ENCODE measurements at places on chromosomes 3 and 15.

DNA sequence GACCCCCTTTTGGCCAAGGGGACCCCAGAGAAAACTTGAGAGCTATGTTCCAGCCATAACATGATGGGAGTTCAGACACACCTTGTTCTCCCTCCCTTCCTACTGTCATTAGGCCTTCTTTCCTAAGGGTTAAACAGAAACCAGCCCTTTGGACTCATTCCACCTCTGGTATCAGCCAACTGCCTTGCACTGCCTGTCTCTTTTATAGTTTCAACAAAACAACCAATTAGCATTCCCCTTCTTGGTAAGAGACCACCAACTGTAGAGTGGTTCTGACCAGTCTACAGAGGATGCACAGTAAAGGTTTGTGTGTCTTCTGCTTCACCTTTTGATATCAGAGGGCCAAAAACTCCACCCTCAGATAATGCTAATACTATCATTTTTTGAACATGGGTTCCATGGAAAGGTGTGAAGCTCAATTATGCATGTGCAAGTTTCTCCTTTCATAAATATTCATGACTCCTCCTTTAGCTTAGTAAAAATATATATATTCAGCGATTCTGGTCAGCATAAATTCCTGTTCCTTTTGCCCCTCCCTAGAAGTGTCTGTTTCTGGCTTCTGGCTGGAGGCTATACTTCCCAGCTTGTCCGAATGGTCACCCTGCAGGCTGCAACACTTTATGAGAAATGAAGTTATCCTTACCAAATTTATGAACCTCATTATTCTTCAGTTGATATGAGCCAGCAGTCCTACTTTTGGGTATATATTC is 55.9 kb downstream of the SERP1 start:
- no peak for DNase-seq

DNA sequence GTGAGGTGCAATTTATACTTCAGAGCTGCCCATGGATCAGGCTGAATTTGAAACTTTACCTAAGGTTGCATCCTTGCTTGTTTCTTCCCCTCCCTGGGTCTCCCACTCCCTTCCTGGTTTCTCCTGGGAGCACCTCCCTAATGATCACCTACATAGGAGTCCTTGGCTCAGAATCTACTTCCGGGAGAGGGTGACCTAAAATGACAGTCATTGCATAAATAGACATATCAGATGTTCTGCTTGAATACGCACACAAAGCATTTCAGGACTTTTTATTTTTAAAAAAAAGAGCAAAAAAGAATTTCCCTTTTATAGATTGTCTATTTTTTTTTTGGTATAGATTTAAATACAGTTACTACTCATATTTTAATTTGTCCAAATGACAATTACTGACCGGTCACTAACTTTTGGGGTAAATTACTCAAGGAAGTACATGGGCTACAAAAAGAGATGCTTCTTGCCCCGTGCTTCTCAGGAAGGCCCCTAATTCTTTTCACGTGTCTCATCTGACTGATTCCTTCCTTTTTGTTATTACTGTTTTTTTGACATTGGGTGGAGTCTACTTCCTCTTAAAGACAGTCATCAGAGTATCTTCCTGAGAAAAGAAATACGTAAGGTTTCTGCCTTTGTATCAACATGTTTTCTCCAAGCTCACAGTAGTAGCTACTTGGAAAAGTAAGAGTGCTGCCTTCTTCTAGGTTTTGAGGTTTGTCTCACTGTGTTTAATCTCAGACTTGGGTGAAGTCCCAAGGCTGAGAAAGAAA is 4.9 kb upstream of the MYZAP start:
- peak; percentile 60 for DNase-seq

DNA sequence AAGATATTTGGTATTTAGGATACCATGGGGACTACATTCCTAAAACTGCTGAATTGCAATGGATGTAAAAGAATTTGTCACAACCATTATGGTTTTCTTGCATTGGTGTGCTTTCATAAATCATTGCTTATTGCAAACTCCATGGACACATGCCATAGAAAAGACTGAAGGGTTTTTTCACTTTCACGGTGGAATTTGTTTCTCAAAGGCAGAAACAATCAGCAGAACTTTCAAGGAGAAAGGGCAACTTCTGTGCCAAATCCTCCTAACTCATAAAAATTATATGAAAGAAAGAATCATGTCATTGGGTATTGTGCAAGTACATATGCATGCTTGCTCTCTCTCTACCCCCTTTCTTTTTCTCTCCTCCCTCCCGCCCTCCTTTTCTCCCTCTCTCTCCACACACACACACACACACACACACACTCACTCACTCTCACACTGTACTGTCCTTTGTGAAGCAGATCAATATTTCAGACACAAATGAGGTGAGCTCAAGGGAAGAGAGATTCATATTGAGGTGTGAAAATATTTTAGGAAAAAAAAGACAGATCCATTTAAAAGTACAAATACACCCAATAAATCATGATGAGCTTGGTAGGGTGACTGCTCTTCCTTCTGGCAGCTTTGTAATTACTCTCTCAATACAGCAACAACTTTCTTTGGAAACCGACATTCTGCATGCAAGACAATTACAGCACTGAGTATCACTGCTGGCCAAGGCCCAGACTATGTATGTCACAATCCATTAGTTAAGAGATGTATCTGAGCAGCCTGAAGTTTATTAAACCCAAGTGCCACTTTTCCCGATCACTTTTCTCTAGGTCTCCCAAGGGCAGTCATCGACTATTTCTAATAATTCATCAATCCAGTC is 492.6 kb downstream of the TUSC7 start:
- no peak for DNase-seq

DNA sequence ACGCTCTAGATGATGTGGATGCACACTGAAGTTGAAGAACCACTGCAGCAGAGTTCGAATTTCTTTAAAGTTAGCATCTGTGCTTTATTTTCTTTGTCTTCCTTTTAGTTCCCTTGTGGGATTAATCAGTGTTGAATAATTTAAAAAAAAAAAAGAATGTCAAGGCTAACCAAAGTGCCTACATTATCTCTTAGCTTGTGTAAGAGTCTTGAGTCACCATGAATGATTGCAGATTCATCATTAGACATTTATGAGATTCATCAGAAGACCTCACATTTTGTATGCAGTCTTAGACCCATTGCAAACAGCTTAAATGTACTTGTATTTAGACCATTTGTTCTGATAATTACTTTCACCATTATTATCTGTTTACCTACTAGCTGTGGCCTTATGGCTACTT is 182.2 kb downstream of the FNDC3B start:
- DNase-seq, result no peak

- DNase-seq, result no peak
These were observed 722.1 kb upstream of the NR2F2 start for GRCh38 chr15:95608371-95608770.

- DNase-seq, result peak; percentile 89
These were observed 130.2 kb upstream of the UMPS start for GRCh38 chr3:124599779-124600693.

DNA sequence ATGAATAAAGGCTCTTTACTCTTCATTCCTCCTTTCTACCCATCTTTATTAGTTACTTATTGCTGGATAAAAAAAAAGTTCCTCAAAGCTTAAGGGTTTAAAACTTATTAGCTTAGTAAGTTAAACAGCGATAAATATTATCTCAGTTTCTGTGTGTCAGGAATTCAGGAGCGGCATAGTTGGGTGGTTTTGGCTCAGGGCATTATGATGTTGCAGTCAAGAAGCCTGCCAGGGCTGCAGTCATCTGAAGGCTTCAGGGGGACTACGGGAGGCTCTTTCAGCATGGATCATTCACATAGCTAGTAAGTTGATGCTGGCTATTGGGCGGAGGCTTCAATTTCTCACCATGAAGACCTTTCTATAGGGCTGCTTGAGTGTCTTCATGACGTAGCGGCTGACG is 1.9 kb upstream of the DLG1 start:
- DNase-seq, result no peak

DNA sequence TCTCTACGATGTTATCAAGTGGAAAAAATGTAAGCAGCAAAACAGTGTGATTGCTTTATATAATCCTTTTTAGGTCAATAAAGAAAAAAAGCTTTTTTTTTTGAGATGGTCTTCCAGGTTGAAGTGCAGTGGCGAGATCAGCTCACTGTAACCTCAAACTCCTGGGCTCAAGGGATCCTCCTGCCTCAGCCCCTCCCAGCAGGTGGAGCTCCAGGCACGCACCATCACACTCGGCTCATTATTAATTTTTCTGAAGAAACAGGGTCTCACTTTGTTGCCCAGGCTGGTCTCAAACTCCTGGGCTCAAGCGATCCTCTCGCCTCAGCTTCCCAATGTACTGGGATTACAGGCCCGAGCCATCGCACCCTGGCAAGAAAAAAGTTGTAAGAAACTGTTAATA is 17.3 kb downstream of the RNF168 start:
- no peak for DNase-seq

DNA sequence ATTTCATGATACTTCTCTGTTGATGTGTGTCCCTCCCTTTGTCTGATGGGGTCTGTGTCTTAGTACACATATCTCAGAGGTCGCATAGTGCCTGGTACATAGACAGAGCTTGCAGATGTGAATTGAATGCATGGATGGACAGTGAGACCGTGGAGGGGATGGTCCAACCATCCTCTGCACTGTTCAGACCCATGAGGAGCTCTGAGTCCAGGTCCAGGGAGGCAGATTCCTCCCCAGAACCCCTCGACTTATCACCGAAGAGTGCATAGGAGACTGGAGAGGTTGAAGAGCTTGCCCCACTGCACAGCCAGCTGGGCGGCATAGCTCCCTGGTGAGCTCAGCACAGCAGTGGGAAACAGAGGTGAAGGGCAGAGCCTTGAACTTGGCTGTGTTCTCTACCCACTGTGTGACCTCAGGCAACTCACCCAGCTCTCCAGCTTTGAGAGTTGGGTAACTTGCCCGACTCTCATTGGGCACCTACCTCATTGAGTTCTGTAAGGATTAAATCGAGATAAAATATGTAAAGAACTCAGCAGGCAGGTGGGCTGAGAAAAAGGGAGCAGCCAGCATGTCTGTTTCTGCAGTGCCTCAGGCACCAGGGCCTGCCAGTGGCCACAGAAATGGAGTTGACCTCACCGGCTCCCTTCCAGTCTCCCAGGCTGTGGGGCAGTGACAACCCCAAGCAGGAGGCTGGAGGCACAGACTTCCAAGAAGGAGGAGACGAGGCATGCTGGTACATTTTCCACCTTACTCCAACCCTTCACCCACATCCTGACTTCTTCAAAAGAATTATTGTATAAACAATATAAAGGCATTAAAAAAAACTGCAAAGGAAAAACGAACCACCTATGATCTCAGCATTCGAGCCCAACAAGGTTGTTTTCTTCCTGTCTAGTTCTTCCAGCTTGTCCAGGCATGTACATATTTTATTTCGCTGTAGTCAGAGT is 54.1 kb upstream of the TFRC start:
- no peak for DNase-seq

GRCh38 chr3:50890688-50891344 is 216.1 kb downstream of the DOCK3 start:
- DNase-seq, result no peak

DNA sequence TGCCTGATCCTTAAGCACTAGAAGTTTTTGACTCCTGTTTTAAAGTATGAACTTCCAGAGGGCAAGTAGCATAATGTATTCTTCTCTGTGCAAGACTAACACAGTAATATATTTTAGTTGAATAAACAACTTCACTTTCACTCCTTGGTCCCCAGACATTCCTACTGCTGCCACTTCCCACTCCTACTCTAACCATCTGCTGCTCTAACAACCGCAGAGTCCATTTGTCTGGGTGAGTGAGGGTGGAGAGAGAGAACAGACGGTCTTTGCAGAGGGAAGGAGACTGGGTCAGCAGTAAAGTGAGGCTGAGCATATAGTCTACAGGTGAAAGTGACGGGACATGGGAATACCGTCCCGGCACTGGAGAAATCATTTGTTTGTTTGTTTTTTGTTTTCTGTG is 301.0 kb upstream of the SLCO3A1 start:
- no peak for DNase-seq

- no peak for DNase-seq
These were observed 112.4 kb downstream of the GREM1 start for GRCh38 chr15:32830241-32830640.

- no peak for DNase-seq
These were observed 106.0 kb downstream of the PTPRG start for GRCh38 chr3:61667383-61667782.

DNA sequence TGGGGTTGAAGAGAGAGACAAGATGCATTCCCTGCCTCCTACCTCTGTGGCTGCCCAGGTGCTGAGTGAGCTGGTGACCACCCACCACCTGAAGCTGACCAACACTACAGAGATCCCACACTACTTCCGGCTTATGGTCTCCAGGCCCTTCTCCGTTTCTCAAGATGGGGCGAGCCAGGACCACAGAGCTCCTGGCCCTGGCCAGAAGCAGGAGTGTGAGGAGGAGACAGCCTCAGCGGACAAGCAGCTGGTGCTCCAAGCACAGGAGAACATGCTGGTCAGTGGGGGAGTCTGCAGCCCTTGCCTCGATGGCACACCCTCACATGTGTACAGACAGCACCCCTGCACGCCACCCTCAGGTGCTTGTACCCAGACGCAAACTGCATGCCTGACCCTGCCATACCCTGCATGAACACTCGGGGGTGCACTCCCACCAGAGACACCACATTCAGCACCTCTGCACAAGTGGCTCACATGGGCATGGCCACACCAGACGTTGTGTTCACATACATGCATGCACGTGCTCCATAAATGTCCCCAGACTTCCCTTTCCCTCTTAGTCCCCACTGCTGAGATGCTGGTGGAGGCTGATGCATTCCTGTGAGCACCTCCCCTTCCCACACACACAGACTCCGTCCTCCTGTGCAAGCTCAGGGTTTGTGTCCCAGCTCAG is 19.0 kb downstream of the ACAA1 start:
- DNase-seq, result peak; percentile 62

DNA sequence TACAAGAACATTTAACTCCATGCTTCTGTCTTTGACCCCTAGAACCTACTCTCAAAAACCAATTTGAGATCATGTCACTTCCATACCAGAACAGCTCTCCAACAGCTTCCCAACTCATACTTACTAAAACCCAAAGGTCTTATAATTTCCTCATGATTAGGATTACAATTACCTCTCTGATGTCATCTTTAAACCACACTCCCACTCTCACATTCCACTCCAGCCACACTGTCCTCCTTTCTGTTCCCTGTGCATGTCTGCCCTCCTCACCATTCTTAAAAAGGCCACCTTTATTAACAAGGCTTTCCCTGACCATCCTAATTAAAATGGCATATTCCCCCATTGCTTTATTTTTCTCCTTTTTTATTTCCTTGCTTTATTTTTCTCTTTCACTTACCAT is 18.9 kb downstream of the PHC3 start:
- no peak for DNase-seq

- DNase-seq, result no peak
These were observed 265.5 kb downstream of the NR2F2 start for GRCh38 chr15:96595951-96596350.

Measured in kidney capillary endothelial cell (primary cell).